ENCODE measurements at places on chromosomes 16 and 17.

- no peak for DNase-seq
Measured at GRCh38 chr16:62283-62967, 8.8 kb downstream of the SNRNP25 start.

GRCh38 chr16:75061669-75062068, 54.9 kb downstream of the LDHD start:
- DNase-seq: no peak

- DNase-seq: no peak
Measured at GRCh38 chr17:55340176-55340575, 75.4 kb downstream of the HLF start.

- DNase-seq: no peak
Measured at GRCh38 chr16:11848842-11849241, 2.5 kb downstream of the RSL1D1 start.

- no peak for DNase-seq
Measured at GRCh38 chr16:70255574-70255973, 3.8 kb upstream of the EXOSC6 start.

DNA sequence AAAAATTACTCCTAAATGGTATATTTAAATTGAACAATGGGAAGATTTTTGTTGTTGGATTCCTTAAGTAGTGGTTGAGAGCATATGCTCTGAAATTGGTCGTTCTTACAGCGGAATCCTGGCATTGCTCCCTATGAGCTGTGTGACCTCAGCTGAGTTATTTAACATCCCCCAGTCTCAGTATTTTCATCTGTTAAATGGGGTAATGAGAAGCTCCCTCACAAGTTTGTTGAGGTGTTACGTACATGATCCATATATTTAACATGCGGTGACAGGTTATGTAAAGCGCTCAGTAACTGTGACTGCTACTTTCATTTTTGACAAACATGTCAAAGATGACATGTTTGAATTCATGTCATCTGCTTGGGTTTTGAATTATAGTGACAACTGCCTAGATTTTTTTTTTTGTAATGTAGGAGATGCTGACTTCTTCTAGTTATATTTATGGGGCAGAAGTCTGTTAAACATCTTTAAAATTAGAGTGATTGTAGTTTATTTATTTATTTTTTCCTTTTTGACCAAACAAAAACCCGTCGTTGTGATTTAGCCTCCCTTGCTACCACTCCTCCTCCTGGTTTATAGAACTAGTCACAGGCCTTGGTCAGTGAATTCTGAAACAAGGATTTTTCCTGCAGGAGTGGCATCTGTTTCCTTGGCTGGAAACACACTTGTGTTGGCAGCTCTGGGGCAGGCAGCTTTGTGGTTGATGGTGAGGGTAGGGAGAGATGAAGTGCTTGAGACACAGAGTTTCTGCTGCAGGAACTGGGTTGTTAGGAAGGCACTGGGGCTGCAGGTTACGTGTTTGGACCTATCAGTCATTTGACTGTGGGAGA, 268.8 kb downstream of the SNX29 start:
- DNase-seq: no peak

- DNase-seq: no peak
Measured at GRCh38 chr17:1362964-1363363, 37.1 kb downstream of the YWHAE start.

DNA sequence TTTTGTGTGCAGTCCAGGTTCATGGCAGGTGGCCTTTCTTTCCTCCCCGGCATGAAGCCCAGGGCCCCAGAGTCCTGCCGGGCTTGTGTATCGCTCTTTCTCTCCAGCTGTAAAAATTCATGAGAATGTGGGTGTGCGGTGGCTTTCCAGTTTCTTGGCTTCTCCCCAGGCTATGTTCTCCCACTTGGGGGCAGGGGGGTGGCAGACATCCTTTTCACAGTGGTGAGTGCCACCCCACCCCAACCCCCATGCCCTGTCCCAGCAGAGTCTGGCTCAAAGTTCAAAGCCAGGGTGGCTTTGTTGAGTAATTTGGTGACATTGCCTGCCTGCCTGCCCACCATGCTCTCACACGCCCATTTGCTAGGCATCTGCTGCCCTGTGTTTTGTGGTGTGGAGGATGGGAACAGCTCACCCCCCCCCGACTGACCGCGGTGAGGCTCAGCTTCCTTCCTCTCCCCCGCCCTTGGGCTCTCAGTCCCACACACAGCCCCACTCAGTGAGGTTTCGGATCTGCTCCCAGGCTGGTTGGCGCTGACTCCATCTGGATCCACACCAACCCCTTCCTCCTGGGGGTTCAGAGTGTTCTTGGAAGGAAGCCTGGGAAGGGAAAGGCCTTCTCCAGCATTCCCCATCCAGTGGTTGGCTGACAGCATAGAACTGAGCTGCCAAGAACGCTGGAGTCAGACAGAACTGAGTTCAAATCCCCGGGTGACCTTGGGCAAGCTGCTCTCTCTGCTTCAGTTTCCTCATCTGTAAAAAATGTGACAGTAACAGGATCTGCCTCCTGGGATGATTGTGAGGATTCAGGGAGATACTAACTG, 36.0 kb downstream of the CHD9 start:
- no peak for DNase-seq

DNA sequence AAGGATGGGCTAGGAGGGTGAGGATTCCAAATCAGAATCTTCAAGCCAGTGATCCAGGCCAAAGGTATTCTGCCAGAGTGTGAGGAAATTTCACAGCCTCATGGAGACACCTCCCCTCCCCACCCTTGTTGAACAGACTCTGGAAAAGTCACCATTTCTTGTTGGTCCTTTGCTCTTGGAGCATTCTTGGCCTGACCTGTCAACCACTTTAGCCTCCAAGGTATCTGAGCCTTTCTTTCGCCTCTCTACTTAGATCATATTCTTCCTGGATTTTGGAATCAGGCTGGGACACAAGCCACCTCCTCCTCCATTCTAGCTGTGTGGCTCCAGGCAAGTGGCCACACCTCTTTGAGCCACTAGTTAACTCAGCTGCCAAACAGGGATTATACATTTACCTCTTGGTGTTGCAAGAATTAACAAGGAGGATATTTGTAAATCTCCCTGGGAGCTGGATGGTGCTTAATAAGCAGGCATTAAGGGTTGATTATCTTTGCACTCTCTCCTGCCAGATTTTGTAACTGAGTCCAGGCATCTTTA, 193.5 kb downstream of the WWOX start:
- DNase-seq: no peak

DNA sequence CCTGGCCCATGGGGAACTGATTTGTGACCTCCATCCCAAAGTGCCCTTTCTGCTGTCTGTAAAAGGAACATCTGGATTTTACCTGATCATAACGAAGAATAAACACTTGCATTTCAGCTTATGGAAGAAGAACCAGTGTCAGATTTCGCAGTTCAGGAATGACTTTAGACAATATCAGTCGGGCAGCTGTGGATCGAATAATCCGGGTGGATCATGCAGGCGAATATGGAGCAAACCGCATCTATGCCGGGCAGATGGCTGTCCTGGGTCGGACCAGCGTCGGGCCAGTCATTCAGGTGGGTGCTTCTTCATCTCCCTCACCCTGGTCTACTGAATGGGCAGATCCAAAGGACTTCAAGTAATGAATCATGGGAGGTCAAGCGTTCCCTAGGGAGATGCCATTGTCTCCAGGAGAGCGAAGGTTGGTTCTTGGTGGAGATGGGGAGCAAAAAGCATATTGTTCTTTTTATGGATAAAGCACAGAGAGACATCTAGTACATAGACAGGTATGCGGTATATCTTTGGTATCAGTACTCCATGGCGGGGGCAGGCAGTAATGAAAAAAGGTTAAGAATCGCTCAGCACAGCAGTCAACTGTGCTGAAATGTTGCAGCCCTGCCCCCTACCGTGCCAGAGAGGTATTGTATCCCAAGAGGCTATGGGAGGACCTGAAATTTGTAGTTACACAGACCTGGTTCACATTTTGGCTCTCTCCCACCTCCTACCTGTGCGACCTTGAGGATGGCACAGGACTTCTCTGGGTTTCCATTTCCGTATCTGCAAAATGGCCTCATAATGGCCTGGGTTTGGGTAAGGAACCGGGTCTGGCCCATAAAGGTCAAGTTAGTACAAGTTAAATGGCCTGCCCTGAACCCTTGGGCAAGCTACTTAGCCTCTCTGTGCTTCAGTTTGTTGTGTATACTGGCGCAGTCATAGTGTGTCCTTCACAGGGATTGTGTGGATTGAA, 4.7 kb downstream of the COQ7 start:
- no peak for DNase-seq

DNA sequence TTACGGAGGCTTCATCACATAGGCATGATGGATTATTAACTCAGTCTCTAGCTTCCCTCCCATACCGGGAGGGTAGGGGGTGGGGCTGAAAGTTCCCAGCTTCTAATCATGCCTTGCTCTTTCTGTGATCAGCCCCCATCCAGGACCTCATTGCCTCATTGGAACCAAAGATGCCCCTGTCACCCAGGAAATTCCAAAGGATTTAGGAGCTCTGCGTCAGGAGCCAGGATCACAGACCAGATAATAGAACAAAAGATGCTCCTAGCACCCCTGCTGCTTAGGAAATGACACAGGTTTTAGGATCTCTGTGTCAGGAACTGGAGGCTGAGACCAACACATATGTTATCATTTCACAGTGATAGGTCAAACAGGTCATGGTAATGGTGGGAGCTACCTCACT, 9.7 kb downstream of the USB1 start:
- DNase-seq: no peak

GRCh38 chr17:14428648-14429029, 127.8 kb downstream of the HS3ST3B1 start:
- no peak for DNase-seq

DNA sequence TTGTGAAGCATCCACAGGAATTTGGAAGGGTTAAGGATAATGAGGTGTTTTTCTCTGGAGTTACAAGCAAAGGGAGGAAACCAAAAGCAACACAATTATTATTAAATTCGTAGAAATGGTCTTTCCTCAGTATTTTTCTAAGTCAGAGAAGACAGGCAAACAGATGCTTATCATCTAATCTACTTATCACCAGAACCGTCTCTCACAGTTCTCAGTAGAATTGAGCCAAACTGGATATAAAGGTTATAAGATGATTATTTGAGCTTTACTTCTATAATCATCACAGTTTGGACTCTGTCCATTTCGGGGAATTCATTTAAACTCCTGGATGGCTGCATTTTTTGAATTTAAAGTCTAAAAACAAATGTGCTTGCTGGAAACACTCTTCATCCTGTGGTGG, 245.0 kb downstream of the KCNJ2 start:
- DNase-seq: no peak

All from cortex of kidney (tissue), 1 donor.